ENCODE measurements at places on chromosomes 4 and X. TPM values are rescaled to one million over a fixed set of nuclear protein-coding genes. Genes with fewer than 3 reads are reported as not detected.

The F9 gene
- 0.53 TPM for total RNA-seq

DNA sequence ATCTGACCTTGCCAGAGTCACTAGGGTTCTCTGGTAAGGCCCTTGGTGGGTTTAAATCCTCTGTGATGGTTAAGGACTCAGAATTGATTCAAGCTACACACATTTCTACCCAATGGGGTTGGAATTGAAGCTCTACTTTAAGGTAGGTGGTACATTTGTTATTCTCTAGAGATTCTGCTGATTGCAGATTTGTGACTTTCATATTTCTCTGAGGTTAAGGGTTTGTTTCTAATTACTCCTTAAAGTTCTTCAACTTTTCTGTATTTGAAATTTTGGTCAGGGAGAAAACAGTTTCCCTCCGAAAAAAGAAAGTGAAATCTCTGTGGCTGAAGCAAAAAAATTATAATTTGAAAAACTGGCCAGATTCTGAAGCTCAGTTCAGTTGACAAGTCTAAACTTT, 25.8 kb upstream of the USP46 start:
- DNase-seq, result no peak

GRCh38 chrX:19886375-19886774, 1.0 kb downstream of the SH3KBP1 start:
- DNase-seq, result no peak

GRCh38 chr4:22048323-22048722, 99.8 kb upstream of the KCNIP4 start:
- DNase-seq, result no peak

GRCh38 chr4:835148-836002, 9.4 kb upstream of the CPLX1 start:
- DNase-seq, result no peak

The SORBS2 gene
- total RNA-seq, result 16.2 TPM

- DNase-seq, result no peak
Observed at GRCh38 chr4:172011196-172011595, 198.0 kb downstream of the GALNTL6 start.
